CD8-positive, alpha-beta T cell (primary cell): ENCODE measurements at places on chromosomes 6 and 20. TPM values are rescaled to one million over a fixed set of nuclear protein-coding genes. Genes with fewer than 3 reads are reported as not detected.

The SOX18 gene
- total RNA-seq, result not detected

The SYCP2 gene
- 2.4 TPM for total RNA-seq

The WASF1 gene
- total RNA-seq, result 1.1 TPM

The RHAG gene
- not detected for total RNA-seq

The OPRL1 gene
- 0.69 TPM for total RNA-seq

The LHFPL5 gene
- not detected for total RNA-seq

The RGS17 gene
- total RNA-seq, result not detected

The SALL4 gene
- total RNA-seq, result 0.08 TPM

The AIG1 gene
- 7.1 TPM for total RNA-seq

The CTAGE9 gene
- total RNA-seq, result not detected

The PSORS1C2 gene
- total RNA-seq, result not detected

The KCNQ2 gene
- not detected for total RNA-seq

The LRP11 gene
- total RNA-seq, result not detected

The MOXD1 gene
- total RNA-seq, result not detected

The RFX6 gene
- not detected for total RNA-seq

The SLC32A1 gene
- not detected for total RNA-seq

The GRM1 gene
- total RNA-seq, result not detected

The NMBR gene
- total RNA-seq, result not detected

The SLC17A9 gene
- total RNA-seq, result 22.6 TPM

The ALDH8A1 gene
- total RNA-seq, result 2.4 TPM

The SLC35D3 gene
- not detected for total RNA-seq

The GABRR2 gene
- 0.43 TPM for total RNA-seq

The SLC13A3 gene
- not detected for total RNA-seq

The RBPJL gene
- not detected for total RNA-seq

The WFDC10A gene
- total RNA-seq, result not detected

The PTK7 gene
- total RNA-seq, result 9.9 TPM

The ZKSCAN8 gene
- 24.3 TPM for total RNA-seq

The RAD21L1 gene
- total RNA-seq, result not detected

The NRSN1 gene
- total RNA-seq, result not detected

The C6orf58 gene
- total RNA-seq, result not detected

The ULBP3 gene
- 1.5 TPM for total RNA-seq

The DNMT3B gene
- 0.30 TPM for total RNA-seq

The PRICKLE4 gene
- total RNA-seq, result not detected

The TFAP2C gene
- total RNA-seq, result not detected

The ADGRF4 gene
- not detected for total RNA-seq

The LPIN3 gene
- total RNA-seq, result 0.14 TPM

The KCNQ5 gene
- 3.8 TPM for total RNA-seq

The COL21A1 gene
- not detected for total RNA-seq

The ZNF391 gene
- 1.1 TPM for total RNA-seq

The OPN5 gene
- total RNA-seq, result not detected

The RUNX2 gene
- total RNA-seq, result 11.7 TPM

The RAET1L gene
- not detected for total RNA-seq

The SLC4A11 gene
- total RNA-seq, result 0.65 TPM

The ZSCAN23 gene
- total RNA-seq, result not detected

The MYLK2 gene
- not detected for total RNA-seq

The BTN3A1 gene
- 97.0 TPM for total RNA-seq
